Type B pancreatic cell (in vitro differentiated cells): ENCODE measurements at places on chromosomes 5 and 9.

DNA sequence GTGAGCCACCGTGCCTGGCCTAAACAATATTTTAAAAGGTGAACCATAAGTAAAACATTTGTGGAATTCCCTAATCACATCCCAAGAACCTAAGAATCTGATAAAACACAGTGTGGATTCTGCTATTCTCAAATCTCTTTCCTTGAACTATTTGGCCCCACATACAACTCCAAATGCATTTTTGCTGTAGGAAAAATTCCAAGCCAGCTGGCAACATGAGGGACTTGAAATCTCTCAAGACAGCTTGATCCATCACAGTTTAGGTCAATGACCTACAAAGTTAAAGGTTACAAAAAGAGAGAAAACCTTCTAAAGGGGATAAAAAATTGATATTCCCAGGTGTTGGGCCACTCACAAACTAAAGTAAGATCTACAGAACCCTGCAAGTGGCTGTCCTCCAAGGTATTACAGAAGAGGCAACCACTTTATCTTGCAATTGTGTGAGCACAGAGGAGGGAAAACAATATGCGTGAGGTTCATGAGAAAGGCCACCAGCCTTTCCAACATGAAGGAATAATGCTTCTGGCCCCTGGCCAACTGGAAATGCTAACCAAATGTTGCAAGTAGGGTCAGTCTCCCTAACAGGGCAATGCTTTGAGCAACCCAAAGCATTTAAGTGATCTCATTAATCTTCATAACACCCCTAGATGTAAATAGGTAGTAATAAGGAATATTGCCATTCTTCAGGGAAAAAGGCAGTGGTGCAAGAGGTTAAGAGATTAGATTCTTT lies 221.4 kb downstream of the SEMA5A start:
- no peaks in the 10 kb centered on the region for H3K27me3 ChIP-seq
- H3K4me1 ChIP-seq = peaks cover 19% of the 10 kb centered on the region
- H3K27ac ChIP-seq = no peak overlapping the region

GRCh38 chr9:108443741-108444140 lies 412.0 kb downstream of the ACTL7B start:
- H3K27me3 ChIP-seq = no peaks in the 10 kb centered on the region
- peak overlapping the region; percentile 66 for H3K4me3 ChIP-seq
- no peaks in the 10 kb centered on the region for H3K36me3 ChIP-seq
- DNase-seq = no peak
- peak overlapping the region; percentile 85 for H3K27ac ChIP-seq

DNA sequence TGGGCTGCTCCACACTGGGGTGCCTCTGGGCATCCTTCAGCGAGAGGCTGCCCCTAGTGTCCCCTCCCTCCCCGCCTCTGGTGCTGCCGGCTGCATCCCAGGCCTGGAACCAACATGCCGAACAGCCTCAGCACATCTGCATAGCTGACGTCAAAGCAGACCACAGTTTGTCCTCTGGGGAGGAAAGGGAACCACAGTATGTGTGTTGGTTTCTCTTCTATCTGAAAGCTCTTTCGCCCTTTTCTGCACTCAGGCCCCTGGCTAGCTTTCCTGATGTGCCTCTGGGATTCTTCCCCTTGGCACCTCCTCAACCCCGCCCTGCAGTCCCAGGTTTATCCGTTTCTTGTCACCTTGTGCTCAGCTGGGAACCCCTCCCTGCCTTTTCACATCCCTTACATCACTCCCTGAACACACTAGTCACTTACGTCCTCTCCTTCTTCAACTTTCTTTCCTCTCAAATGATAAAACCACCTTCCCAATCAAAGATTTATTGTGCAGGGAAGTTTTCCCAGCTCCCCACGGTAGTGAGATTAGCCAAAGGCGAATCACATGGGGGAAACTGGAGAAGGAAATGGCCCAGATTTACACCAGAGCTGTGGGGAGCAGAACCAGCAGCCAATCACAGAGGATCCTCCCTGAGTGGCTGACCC lies 35.5 kb upstream of the B4GALT1 start:
- no peak overlapping the region for H3K4me3 ChIP-seq
- H3K27me3 ChIP-seq = peaks cover 4% of the 10 kb centered on the region
- H3K36me3 ChIP-seq = no peaks in the 10 kb centered on the region
- DNase-seq = no peak

GRCh38 chr5:2753452-2754420 lies 2.3 kb upstream of the IRX2 start:
- H3K27ac ChIP-seq = peak overlapping the region; percentile 88
- H3K27me3 ChIP-seq = peaks cover 53% of the 10 kb centered on the region
- peaks cover 14% of the 10 kb centered on the region for H3K36me3 ChIP-seq
- peaks cover 41% of the 10 kb centered on the region for H3K4me1 ChIP-seq
- H3K4me3 ChIP-seq = peak overlapping the region; percentile 90

- DNase-seq = no peak
- no peaks in the 10 kb centered on the region for H3K36me3 ChIP-seq
- H3K27me3 ChIP-seq = no peaks in the 10 kb centered on the region
- H3K4me1 ChIP-seq = peaks cover 25% of the 10 kb centered on the region
- H3K27ac ChIP-seq = no peak overlapping the region
These were observed 235.2 kb downstream of the NR3C1 start for GRCh38 chr5:143168171-143168741.

DNA sequence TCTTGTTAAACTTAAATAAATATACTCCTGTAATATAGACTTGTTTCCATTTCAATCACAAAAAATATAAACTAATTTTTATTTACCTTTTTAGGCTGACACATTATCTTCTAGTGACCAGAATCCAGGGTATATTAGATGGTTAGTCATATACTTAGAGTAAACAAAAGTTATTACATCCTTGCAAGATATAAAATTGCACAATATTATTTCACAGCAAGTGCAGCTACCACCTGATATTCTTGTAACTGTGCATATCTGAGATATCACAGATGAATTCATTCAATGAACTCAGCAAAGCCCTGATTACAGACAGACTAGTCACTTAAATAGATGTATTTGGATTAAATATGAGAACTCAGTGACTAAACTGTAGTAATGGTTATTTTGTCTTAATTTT lies 25.6 kb upstream of the ARRDC3 start:
- no peak overlapping the region for H3K4me3 ChIP-seq
- H3K4me1 ChIP-seq = no peaks in the 10 kb centered on the region
- no peaks in the 10 kb centered on the region for H3K36me3 ChIP-seq

DNA sequence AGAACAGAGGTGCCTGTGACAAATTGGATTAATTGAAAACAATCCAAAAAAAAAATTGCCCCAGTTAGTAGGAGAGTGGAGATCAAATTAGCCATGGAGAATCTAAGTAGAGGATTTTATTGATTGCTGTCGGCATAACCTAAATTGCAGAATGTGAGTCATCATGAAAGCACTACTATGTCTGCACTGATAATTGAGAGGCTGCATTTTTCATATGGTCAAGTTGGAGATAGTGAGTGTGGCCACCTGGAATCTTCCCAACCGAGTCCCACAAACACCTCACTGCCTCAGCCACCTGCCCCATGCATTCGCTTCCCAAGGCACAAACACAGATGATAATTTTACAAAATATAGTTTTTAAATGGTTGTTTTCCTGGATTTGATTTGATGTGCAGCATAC lies 123.7 kb downstream of the NTRK2 start:
- H3K4me1 ChIP-seq = peaks cover 6% of the 10 kb centered on the region
- no peak overlapping the region for H3K4me3 ChIP-seq
- H3K27me3 ChIP-seq = no peaks in the 10 kb centered on the region
- H3K36me3 ChIP-seq = peaks cover 6% of the 10 kb centered on the region
- H3K27ac ChIP-seq = no peak overlapping the region

- peaks cover 4% of the 10 kb centered on the region for H3K36me3 ChIP-seq
- no peak for DNase-seq
- H3K27me3 ChIP-seq = no peaks in the 10 kb centered on the region
- H3K4me1 ChIP-seq = peaks cover 10% of the 10 kb centered on the region
These were observed 127.2 kb downstream of the MLLT3 start for GRCh38 chr9:20495098-20495497.

DNA sequence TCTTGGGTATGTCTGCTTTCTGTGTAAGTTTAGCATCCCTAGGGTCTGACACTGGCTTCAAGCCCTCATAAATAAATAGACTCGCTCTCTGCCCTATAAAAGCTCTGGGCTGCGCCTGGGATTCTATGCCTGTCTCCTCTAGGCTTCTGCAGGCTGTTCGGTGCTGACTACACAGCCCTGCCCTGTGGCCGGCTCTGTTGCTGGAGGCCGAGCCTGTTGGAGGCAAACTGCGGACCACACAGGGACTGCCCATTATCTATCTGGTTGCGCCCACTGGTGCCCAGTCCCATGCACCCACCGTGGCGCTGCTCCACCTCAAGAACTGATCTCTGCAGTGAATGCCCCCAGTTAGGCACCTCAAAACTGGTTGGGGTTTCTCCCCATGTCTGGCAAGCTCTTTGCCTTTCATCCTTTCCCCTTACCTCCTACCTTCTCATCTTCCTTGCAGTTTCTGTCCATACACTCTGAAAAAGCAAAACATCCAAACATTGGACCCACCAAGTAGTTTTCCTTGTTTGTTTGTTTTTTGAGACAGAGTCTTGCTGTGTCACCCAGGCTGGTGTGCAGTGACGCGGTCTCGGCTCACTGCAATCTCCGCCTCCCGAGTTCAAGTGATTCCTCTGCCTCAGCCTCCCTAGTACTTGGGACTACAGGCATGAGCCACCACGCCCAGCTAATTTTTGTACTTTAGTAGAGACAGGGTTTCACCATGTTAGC lies 207.2 kb downstream of the ERCC6L2 start:
- H3K4me1 ChIP-seq = peaks cover 38% of the 10 kb centered on the region
- H3K27ac ChIP-seq = peak overlapping the region; percentile 36
- peaks cover 2% of the 10 kb centered on the region for H3K27me3 ChIP-seq
- H3K4me3 ChIP-seq = no peak overlapping the region
- H3K36me3 ChIP-seq = no peaks in the 10 kb centered on the region
- no peak for DNase-seq

DNA sequence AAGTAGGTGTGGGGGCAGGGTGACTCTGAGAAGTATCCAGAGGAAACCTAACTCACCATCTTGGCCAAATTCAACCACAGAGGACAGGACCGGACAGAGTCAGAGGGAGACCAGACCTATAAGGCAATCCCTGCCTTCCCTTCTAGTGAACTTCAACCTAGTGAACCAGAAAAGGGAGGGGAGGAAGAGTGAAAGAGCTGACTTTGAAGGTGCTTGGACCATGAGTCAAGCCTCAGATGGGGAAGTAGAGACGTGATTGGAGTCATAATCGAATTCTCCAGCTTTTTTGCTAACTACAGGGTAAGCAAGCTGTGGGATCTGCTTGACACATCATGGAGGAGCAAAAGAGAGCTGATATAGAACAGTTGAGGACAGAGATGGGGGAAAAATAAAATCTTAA lies 18.8 kb upstream of the KIF2A start:
- peaks cover 9% of the 10 kb centered on the region for H3K27me3 ChIP-seq
- no peak overlapping the region for H3K27ac ChIP-seq
- H3K4me3 ChIP-seq = no peak overlapping the region
- H3K4me1 ChIP-seq = no peaks in the 10 kb centered on the region
- no peak for DNase-seq
- H3K36me3 ChIP-seq = no peaks in the 10 kb centered on the region

- no peaks in the 10 kb centered on the region for H3K36me3 ChIP-seq
- peaks cover 23% of the 10 kb centered on the region for H3K4me1 ChIP-seq
- no peaks in the 10 kb centered on the region for H3K27me3 ChIP-seq
- no peak for DNase-seq
These were observed 44.0 kb downstream of the IRF1 start for GRCh38 chr5:132446621-132447020.

GRCh38 chr5:166845044-166845443 lies 1446.4 kb upstream of the WWC1 start:
- no peak overlapping the region for H3K4me3 ChIP-seq
- H3K27ac ChIP-seq = no peak overlapping the region
- no peak for DNase-seq
- no peaks in the 10 kb centered on the region for H3K36me3 ChIP-seq

GRCh38 chr5:170603578-170604565 lies 100.1 kb downstream of the KCNIP1 start:
- no peaks in the 10 kb centered on the region for H3K36me3 ChIP-seq
- H3K4me3 ChIP-seq = no peak overlapping the region

DNA sequence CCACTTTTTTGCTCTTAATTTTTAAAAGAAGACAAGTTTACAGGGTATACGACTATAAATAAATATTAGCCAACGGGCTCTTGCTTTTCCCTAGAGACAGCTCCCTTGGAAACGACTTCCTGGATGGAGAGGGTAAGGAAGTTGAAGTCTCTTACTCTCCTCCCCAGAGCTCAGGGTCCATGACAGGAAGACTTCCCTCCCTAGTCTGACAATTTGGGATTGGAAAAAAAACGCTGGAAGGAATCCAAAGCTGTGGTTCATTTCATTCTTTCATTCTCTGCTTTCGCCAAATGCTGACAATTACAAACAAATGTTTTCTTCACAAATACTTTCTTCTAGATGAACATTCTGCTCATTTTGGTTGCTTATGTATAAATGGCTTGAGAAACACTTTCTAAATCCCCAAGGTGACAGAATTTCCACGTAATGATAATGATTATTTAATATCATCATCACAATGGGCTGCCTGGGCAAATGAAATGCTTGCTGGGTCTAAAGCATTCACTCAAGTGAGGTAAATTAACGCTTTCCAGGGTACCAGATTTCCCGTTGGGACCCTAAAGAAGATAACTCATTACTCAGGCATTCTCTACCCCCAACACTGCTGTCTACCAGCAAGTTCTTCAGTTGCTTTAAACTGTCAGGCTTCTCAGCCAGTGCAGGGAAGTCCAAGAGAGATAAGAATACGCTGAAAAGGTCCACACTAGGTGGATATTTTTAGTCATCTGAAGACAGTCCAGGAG lies 139.8 kb upstream of the SLC30A5 start:
- peaks cover 21% of the 10 kb centered on the region for H3K4me1 ChIP-seq
- H3K27me3 ChIP-seq = peaks cover 9% of the 10 kb centered on the region
- no peak for DNase-seq
- H3K36me3 ChIP-seq = no peaks in the 10 kb centered on the region

GRCh38 chr5:142831009-142831383 lies 60.8 kb downstream of the ARHGAP26 start:
- H3K36me3 ChIP-seq = peaks cover 3% of the 10 kb centered on the region
- DNase-seq = no peak
- H3K27me3 ChIP-seq = no peaks in the 10 kb centered on the region
- no peak overlapping the region for H3K4me3 ChIP-seq
- peaks cover 37% of the 10 kb centered on the region for H3K4me1 ChIP-seq

DNA sequence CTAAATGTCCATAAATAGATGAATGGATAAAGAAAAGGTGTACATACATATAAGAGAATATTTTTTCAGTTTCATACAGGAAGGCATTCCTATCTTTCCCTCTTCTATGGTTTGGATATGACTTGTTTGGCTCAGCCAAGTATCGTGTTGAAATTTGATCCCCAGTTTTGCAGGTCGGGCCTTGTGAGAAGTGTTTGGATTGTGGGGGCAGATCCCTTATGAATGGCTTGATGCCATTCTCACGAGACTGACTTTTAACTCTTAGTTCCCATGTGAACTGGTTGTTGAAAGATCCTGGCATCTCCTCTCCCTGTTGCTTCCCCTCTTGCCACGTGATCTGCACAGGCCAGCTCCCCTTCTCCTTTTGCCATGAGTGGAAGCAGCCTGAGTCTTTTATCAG lies 421.1 kb upstream of the FTMT start:
- H3K36me3 ChIP-seq = no peaks in the 10 kb centered on the region
- H3K4me3 ChIP-seq = no peak overlapping the region
- no peaks in the 10 kb centered on the region for H3K27me3 ChIP-seq
